DMS53 (cell line): ENCODE measurements at places on chromosomes 4 and X.

DNA sequence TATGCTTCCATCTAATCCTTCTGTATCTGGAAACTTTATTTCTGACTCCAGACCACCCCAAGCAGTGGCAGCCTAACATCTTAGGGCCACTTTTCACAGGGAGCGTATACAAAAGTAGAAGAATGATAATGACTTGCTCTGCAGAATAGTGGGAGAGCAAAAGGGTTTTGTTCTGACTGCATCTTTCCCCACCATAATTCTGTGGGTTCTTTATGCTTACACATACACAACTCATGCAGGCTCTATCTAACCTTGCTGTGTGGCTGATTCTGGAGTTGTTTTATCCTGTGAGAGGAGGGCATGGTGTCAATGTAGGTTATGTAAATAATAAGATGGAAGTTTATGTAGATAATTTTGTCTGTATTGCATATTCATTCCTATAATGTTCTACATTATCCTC lies 42.4 kb upstream of the NDNF start:
- DNase-seq, result no peak

DNA sequence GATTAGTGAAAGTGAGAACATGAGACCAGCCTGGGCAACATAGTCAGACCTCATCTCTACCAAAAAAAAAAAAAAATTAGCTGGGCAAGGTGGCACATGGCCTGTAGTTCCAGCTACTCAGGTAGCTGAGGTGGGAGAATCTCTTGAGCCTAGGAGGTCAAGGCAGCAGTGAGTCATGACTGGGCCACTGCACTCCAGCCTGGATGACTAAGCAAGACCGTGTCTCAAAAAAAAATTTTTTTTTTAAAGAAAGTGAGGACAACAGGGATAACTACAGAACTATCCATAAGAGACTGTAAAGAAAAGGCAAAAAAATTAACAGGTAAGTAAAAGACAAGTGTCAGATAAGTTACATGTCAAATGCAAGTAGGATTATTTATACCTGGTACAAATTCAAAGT lies 13.5 kb upstream of the SPP1 start:
- peak; percentile 64 for DNase-seq

- DNase-seq, result peak; percentile 68
Observed at GRCh38 chr4:54924891-54925290, 200.5 kb downstream of the KDR start.

GRCh38 chrX:38089173-38089982 lies 83.0 kb downstream of the SYTL5 start:
- DNase-seq, result no peak

DNA sequence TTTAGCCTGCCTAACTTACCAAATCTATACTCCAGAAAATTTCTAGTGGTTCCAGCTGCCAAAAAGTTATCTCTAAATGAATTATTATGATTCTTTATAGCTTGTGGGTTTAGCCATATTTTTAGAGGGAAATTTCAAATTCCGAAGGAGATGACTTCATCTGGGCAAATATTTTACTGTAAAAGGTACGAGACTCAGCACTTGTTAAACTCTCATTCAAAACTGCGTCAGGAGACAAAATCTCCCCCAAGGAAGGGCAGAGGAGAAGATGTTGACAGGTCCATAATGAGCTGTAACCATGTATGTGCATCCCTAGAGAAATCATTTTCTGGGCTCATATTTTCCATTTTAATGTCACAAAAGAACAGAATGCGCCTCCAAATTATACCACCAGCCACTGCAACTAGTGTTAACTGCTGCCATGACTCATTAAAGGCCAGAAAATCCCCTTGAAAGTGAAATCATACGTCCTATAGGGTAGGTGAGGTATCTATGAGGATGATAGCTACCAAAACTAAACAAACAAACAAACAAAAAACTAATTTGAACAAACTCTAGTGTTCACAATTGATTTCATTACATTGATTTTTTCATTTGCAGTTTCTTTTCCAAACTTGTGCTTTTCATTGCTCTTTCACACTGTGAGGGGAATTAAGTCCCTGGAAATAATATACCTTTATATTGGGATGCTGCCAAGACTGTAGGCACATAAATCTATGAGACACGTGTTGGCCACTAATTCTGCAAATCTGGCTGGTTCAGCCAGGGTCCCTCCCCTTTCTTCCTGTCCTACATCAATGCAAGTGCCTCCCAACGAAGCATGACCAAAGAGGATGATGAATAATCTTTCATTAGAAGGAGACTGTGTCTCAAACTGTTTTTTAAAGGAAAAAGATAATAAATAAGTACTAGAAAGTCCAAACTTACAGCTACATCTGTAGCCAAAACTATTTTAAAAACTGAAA lies 85.8 kb downstream of the ARHGAP6 start:
- no peak for DNase-seq

- no peak for DNase-seq
Observed at GRCh38 chr4:70337886-70338420, 3.2 kb downstream of the CABS1 start.

- peak; percentile 57 for DNase-seq
Observed at GRCh38 chr4:140330311-140330900, 43.0 kb upstream of the SCOC start.

DNA sequence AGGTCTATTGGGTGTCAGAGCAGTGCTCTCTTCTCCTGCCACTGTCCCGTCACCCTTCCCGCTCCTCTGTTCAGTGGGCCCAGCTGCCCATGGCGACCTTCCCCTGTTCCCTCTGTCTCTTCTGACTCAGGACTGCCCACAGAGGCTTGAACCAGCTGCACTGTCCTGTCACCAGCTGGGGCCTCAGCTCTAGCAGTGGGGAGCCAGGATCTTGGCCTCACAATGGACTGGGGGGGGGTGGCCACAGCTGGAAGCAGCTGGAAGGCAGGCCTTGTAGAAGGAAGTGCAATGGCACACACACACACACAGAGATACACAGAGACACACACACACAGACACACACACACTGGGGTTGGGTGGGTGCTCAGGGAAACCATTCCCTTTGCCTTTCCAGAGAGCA lies 114.0 kb upstream of the PJA1 start:
- DNase-seq, result no peak

DNA sequence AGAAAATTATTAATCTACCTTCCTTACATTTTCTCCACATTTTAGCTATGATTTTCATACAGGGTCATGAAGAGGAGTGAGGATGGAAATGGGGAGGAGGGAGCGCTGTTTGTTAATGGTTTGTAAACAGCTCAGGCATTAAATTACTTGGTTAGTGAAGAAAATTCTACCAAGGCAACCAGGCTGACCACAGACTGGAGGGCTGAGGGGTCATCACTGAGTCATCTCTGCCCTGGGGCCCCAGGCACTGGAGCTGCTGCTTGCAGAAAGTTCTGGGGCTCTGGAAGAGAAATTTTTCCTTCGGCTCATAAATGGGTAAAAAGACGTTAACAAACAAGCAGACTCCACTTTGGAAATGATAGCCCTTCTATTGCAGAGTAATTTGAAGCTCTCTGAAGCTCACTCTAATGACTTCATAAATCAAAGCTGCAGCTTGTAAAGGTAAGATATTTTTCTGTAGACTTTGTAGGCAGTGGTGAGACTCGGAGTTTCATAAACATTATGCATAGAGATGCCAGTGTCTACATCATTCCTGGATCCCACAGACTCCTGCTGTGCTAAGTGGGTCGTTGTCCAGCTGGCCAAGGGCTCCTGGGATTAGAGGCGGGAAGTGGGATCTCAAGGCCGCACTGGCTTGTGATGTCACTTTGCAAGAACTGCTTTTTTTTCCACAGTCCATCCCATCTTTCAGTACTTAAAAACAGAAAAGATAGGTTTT lies 159.6 kb downstream of the PTTG2 start:
- DNase-seq, result no peak

GRCh38 chr4:162610116-162610515 lies 446.3 kb upstream of the FSTL5 start:
- DNase-seq, result no peak

DNA sequence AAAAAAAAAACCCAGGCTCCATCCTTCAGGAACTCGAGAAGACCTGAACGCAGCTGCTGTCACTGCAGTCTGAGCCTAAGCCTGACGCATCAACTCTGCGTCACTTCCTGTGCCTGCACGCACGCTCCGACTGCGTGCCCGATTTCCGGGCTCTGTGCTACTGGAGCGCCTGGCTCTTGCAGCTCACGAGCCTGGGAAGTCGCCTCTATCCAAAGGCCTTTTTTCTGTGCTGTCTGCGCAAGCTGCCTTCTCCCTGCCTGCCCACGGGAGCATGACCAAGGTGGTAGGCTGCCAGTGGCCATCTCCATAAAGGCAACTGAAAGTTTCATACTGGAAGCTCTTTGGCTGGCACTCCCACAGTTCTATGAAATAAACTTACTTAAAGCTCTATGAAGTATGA lies 9.9 kb upstream of the GASK1B start:
- DNase-seq, result no peak

DNA sequence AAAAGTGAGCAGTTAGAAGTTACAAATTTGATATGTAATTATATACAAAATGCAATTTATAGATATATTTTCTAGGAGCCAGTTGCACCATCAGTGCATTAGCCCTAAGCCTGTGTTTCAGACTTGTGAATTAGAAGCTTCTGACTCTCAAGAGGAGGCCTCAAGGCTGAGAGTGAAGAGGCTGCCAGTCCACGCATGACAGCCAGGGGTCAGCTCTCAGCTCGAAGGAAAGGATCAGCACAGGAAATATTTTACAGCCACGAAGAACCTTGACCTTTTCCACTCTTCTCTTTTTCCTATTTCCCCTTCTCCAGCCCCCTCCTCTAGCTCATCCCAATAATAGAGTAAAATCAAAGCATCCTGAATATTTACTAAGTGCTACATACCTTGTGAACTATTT lies 642.4 kb downstream of the TRIML1 start:
- DNase-seq, result peak; percentile 67

- no peak for DNase-seq
Observed at GRCh38 chr4:77703666-77704065, 98.0 kb downstream of the CXCL13 start.
